Cerebellar cortex (tissue), 1 donor: ENCODE measurements at places on chromosomes 6 and 20.

- DNase-seq, result no peak
These were observed 119.0 kb upstream of the SAMD5 start for GRCh38 chr6:147389463-147389862.

DNA sequence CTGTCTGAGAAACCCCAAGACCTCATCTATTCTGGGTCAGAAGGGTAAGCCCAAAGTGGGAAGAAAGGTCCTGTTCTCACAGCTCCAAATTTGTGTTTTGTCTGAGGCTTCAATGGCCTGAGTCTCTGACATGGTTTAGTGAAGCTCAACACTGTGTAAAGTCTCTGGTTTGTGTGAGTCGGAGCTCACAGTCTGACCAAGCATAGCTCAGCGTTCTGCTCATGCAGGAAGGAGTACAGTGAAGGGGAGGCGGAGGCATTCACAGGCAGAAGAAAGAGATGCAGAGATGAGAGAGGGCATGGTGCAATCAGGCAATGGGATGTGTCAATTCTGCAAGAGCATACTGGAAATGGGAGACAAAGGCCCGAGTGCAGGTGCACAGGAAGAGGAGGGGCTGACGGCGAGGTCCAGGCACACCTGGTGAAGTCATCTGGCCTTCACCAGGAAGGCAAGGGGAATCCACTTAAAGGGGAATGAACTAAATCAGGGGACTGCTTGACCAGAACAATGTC, 463.0 kb upstream of the AGPAT4 start:
- DNase-seq, result no peak

GRCh38 chr6:133964052-133964451, 11.0 kb downstream of the TBPL1 start:
- DNase-seq, result no peak

- no peak for DNase-seq
These were observed 76.3 kb downstream of the JARID2 start for GRCh38 chr6:15322184-15322583.
